ENCODE measurements at places on chromosomes 4 and X.

GRCh38 chr4:114386637-114387233 lies 211.9 kb upstream of the UGT8 start:
- H3K27me3 ChIP-seq, result no peaks in the 10 kb centered on the region
- no peak overlapping the region for H3K4me3 ChIP-seq

- H3K36me3 ChIP-seq, result peaks cover 67% of the 10 kb centered on the region
- no peak overlapping the region for H3K4me3 ChIP-seq
- DNase-seq, result peak; percentile 78
- no peaks in the 10 kb centered on the region for H3K27me3 ChIP-seq
- peaks cover 28% of the 10 kb centered on the region for H3K4me1 ChIP-seq
Measured at GRCh38 chr4:108072300-108072699, 82.6 kb downstream of the HADH start.

GRCh38 chr4:150939530-150939929 lies 75.6 kb downstream of the LRBA start:
- H3K4me3 ChIP-seq, result no peak overlapping the region
- H3K36me3 ChIP-seq, result no peaks in the 10 kb centered on the region
- no peaks in the 10 kb centered on the region for H3K27me3 ChIP-seq
- H3K27ac ChIP-seq, result no peak overlapping the region
- DNase-seq, result no peak

DNA sequence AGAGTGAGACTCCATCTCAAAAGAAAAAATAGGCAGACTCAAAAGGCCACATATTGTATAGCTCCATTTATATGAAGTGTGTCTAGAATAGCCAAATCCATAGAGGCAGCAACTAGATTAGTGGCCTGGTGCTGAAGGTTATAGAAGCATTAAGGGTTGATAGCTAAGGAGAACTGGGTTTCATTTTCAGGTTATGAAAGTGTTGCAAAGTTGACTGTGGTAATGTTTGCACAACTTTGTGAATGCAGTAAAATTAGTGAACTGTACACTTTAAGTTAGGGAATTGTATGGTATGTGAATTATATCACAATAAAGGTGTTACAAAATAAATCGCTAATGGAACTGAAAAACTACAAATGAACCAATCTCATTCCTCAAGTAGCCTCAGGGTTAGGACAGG lies 28.3 kb downstream of the TXLNG start:
- no peaks in the 10 kb centered on the region for H3K27me3 ChIP-seq
- DNase-seq, result no peak
- no peak overlapping the region for H3K27ac ChIP-seq
- no peaks in the 10 kb centered on the region for H3K4me1 ChIP-seq

DNA sequence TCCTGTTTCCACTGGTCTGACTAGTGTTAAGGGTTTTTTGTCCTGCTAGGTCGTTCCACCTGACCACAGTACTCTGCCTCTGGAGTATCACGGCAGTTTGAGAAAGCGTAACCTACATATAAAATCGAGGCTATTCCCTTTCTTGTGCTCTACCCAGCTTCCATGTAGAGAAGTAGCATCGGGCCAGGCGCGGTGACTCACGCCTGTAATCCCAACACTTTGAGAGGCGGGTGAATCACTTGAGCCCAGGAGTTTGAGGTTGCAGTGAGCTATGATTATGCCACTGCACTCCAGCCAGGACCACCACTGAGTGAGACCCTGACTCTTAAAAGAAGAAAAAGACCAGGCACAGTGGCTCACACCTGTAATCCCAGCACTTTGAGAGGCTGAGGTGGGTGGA lies 7.5 kb downstream of the PPEF1 start:
- no peaks in the 10 kb centered on the region for H3K27me3 ChIP-seq
- H3K27ac ChIP-seq, result no peak overlapping the region
- no peaks in the 10 kb centered on the region for H3K36me3 ChIP-seq
- no peaks in the 10 kb centered on the region for H3K4me1 ChIP-seq
